ENCODE measurements at places on chromosomes 3 and 15.

DNA sequence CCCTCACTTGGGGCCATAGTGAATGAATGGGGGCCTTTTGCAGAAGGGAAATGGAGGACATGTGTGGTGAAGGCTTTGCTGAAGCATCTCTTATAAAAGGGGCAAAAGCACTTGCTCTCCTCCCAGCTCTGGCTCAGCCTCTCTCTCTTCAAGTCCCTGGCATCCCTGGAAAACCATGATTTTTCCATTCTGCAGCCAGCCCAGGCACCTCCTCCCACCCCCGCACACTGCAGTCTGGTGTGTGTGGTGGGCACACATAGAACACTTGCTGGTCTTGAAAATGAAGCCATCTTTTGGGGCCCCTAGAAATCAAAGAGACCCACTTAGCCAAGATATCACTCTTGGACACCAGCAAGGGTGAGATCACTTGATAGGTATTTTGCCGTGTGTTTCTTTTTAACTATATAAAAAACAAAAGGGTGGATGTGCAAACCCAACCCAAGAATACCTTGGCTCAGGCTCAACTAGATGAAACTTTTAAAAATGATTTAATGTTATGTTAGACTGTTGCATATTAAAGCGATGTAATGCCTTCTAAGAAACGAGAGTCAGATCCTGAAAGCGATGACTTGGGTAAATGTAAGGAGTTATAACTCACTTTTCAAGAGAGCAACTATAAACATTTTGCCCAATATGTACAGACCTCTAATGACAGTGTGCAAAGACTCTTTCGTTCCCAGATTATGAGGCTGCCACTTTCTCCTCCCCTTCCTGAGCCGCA lies 16.4 kb upstream of the ALDH1A3 start:
- no peak for DNase-seq

- no peak for DNase-seq
These were observed 303.9 kb downstream of the AGBL1 start for GRCh38 chr15:86383611-86384010.

DNA sequence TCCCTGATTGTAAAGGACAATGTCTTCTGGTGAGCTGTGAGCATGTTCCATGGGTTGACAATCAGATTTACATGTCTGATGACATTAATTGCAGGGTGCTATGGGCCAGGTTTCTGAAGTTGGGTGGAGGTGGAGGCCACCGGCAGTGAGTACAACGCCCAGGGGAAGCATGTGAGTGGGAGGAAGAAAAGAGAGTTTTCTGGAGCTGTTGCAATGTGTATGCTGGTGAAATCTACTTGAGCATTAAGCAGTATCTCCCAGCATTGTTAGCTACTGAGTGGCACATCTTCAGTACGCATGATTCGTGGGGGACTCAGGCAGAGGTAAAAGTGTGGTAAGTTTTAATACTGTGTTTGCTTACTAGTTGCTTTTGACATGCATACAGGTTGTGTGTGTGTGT lies 26.6 kb downstream of the TMEM45A start:
- no peak for DNase-seq

- no peak for DNase-seq
These were observed 187.5 kb downstream of the DTWD1 start for GRCh38 chr15:49808341-49808740.

GRCh38 chr3:128663151-128663550 lies 12.5 kb upstream of the RPN1 start:
- DNase-seq: no peak
